ENCODE measurements at places on chromosomes 11 and 22.

- DNase-seq: no peak
Observed at GRCh38 chr11:112255067-112255720, 5.5 kb downstream of the PLET1 start.

DNA sequence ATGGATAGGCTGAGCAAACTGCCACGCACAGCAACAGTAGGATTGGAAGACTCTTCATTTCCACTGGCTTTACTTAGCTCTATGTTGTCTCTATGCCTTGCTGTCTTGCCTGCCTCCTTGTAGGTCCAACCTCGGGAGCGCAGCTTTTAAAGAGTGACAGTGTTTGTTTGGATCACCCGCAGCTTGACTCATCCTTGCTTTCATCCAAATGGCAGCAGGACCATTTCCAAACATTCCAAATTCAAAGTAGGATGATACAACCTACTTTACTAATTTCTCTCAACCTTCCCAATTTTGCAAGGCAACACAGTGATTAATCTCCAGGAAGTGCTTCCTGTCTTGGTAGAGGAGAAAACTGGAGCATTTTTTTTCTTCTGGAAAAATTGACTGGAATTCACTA is at the start of gene MMP3:
TSS of gene MMP3 (minus strand) at position 121 of the 400 bp plus-strand sequence. CDS start at position 58, 63 bp downstream.
- DNase-seq: no peak

- DNase-seq: peak; percentile 47
Observed at GRCh38 chr22:20013382-20013871, 3.2 kb downstream of the ARVCF start.

DNA sequence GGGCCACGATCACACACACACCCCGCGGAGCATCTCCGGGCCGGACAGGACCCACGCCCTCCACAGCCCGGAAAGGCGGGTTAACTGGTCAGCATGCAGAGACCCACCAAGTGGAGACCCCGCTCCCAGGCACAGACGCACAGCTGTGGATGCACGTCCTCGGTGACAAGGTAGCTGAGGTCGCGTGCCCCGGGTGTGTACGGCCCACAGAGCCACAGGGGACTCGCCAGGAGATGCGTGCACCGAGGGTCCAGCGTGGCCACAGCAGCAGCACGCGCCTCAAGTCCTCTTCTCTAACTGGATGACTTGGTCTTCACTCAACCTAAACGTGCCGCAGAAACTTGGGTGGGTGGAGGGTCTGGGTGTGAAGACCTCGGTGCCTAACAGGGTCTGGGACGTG is 5.5 kb downstream of the H19 start:
- DNase-seq: no peak

DNA sequence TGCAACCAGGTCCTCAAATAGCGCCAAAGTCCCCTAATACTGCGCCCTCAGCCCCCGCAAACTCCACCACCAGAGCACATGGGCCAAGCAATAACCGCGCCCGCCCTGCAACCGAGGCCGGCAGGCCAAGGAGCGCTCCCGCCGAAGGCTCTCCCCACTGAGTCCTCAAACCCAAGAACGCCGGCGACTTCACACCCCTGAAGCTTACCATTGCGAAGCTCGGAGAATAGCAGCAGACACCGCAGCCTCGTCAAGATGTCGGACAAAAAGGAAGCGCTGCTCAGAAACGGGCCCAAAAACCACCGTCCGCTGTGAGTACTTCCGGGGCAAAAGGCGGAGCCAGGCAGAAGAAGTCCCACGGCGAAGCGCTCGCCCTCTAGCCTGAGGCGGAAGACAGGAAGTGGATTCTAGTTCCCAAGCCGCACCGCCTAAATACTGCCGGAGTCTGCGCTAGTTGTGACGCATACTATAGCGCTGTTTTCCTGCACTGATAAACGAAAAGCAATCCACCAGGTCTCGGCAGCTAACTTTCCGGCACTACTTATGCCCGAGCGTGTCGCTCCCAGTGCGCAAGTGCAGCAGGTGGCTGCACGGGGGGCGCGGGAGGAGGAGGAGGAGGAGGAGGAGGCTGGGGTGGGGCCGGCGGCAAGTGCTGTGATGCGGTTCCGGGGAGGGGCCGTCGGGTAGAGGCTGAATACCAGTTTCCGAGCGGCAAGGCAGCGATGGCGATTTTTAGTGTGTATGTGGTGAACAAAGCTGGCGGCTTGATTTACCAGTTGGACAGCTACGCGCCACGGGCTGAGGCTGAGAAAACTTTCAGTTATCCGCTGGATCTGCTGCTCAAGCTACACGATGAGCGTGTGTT is at the start of the genes RPS25 and TRAPPC4:
TSS of gene RPS25 (minus strand) at position 270 of the 865 bp plus-strand sequence. CDS start at position 211, 59 bp downstream.
TSS of gene TRAPPC4 (plus strand) at position 693 of the 865 bp plus-strand sequence. CDS start at position 723, 30 bp downstream.
- DNase-seq: peak; percentile 96

- no peak for DNase-seq
Observed at GRCh38 chr11:1196516-1197391, 26.1 kb upstream of the MUC5B start.

DNA sequence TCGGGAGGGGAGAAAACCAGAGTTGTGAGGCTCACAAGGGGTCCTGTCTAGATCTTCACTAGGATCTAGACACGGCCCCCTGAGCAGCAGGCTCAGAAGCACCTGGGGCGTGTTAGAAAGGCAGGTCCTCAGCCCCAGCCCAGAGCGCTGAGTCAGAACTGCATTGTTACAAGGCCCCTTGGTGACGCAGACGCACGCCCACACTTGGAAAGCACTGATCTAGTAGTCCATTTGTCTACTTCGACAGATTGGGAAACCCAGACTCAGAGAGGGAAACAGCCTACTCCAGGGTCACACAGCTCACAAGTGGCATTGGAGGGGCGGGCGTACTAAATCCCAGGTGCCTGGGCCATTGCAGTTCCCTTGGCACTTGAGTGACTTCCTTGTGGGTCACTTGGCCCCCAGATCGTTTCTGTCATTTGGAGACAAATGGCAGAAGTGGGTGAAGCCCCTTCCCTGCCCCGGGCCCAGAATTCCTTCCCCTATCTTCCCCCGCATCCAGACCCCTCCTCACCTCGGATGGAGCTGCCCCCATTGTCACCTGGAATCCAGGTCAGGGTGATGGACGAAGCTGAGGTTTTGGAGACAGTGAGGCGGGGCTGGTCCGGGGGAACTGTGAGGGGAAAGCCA is 110.8 kb downstream of the CEP164 start:
- DNase-seq: peak; percentile 27
